Right lung (tissue), 10 donors: ENCODE measurements at places on chromosomes 4 and X. TPM values are rescaled to one million over a fixed set of nuclear protein-coding genes. Genes with fewer than 3 reads are reported as not detected.

The TMEM31 gene
- polyA plus RNA-seq = 1.2 TPM

The MMRN1 gene
- polyA plus RNA-seq = 37.0 TPM

The NOA1 gene
- 22.5 TPM for polyA plus RNA-seq

The IBSP gene
- not detected for polyA plus RNA-seq

- DNase-seq = no peak
Measured at GRCh38 chr4:14857981-14858380, 144.3 kb upstream of the CPEB2 start.

DNA sequence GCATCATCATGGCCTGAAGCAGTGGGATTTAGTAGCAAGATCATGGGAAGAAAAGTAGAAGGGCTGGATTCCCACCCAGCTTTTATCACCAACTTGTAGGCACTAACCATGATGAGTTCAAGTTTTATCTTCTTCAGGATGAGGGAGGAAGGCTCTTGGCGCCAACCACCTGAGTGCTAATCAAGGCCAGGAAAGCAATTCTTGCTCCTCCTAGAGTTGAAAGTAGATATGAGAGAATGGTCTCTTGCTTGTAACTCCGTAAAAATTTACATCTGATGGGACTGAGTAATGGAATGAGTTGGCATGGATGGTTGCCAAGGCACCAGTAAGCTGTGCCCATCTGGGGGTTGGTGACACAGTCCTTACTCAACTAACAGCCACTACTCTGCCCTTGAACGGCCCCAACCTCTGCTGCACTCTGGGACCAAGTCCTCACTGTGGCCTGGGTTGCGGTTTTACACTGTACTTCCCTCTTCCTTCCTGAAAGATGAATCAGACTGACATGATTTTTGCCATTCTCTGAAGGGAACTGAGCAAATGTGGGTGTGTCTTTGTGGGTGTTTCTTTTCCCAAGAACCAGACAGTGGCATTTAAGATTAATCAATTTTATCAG is 39.4 kb upstream of the NDP start:
- DNase-seq = no peak

DNA sequence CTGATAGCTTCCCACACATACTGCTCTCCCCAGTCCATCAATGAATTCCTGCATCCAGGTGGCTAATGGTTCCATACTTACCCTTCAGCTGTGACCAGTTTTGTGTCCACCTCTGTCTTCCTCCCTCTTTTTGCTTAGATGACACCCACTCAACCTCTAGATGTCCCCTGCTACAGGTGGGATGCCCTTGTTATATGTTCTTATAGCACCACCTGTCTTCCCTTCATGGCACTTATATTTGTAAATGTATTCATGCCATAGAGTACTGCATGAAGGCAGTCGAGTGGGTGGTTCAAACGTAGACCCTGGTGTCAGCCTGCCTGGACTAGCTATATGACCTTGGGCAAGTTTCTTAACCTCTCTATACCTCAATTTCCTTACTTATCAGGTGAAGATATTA is 6.5 kb upstream of the USP46 start:
- DNase-seq = no peak
